Subcutaneous adipose tissue (tissue), 4 donors: ENCODE measurements at places on chromosomes 13 and 19. TPM values are rescaled to one million over a fixed set of nuclear protein-coding genes. Genes with fewer than 3 reads are reported as not detected.

Gene NOP53
- total RNA-seq: 225 TPM

Gene FUT3
- total RNA-seq: not detected

Gene URAD
- not detected for total RNA-seq

Gene C2CD4C
- total RNA-seq: 0.44 TPM
